ENCODE measurements at places on chromosomes 6 and 20. TPM values are rescaled to one million over a fixed set of nuclear protein-coding genes. Genes with fewer than 3 reads are reported as not detected.

DNA sequence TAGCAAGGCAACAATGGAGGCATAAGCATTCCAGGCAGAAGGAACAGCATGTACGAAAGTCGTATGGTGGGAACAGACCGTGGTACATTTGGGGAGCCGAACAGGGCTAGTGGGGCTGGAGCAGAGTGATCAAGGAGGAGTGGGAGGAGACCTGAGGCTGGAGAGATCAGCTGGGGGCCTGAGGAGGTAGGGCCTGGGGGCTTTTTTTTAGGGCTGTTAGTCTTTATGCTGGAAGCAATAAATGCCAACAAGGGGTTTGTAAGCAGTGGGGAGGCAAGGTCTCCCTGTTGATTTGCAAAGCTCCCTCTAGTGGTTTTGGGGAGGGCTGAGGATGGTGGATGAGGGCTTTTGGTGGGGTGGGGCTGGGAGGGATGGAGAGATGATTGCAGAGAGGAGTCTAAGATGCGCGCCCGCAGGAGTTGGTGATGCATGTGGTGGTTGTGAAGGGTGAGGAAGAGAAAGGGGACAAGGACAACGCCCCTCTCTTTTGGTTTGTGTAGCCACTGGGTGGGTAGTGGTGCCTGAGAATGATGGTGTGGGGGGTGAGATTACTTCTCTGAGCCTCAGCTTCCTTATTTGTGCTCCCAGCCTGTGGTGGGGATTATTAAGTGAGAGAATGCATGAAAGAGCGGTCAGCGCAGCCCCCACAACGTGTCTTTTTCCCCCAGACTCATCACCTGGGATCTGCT, 74.1 kb upstream of the TOX2 start:
- no peak overlapping the region for H3K27ac ChIP-seq
- H3K4me3 ChIP-seq, result no peak overlapping the region
- no peaks in the 10 kb centered on the region for H3K27me3 ChIP-seq
- H3K36me3 ChIP-seq, result no peaks in the 10 kb centered on the region
- H3K4me1 ChIP-seq, result peaks cover 24% of the 10 kb centered on the region

The PLN gene
- not detected for total RNA-seq

DNA sequence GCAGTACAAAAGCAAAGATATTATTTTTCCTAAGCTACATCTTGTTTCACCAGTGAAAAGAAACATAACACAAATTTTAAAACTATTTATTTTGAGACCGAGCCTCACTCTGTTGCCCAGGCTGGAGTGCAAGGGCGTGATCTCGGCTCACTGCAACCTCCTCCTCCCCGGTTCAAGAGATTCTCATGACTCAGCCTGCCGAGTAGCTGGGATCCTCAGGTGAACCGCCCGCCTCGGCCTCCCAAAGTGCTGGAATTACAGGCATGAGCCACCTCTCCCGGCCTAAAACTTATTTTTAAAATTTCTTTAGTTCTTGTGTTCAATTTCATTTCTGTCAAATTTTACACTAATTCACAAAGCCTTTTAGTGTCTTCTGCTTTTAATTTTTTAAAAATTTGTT, 5.9 kb downstream of the SRSF12 start:
- no peak overlapping the region for H3K4me3 ChIP-seq
- DNase-seq, result peak; percentile 10
- H3K27ac ChIP-seq, result no peak overlapping the region

The BRPF3 gene
- total RNA-seq, result 20.3 TPM

The TRIM15 gene
- total RNA-seq, result 6.5 TPM

DNA sequence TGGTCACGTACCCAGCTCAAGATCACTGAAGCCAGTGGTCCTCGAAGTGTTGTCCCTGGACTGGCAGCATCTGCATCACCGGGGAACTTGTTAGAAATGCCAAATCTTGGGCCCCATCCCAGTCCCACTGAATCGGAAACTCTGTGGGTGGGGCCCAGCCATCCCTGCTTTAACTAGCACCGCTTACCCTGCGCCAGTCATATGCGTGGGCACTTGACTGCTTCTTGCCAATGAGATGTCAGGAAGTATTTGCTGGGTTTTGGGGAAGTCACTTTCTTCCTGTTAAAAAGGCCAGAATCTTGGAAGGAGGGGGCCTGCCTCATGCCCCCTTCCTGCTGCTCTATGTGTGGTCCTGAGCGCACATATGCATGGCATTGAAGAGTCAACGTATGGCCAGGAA, 11.7 kb upstream of the SULF2 start:
- no peaks in the 10 kb centered on the region for H3K27me3 ChIP-seq
- no peak overlapping the region for H3K27ac ChIP-seq

DNA sequence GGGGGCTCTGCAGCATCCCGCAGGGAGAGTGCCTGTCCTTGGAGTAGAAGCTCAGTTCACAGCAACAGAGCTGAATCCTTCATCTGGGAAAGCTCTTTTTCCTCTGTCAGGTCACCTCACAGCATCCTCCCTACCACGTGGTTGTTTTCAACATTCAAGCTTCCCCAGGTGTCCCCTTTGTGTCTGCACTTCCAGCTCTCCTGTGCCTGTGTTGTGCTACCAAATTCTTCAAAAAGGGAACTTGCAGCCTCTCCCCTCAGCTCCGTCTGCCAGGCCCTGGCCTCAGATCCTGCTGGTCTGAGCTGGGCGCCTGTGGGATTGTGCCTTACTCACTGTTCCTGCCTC, 108.4 kb downstream of the FOXF2 start:
- no peak for DNase-seq
- H3K27me3 ChIP-seq, result no peaks in the 10 kb centered on the region
- H3K4me3 ChIP-seq, result no peak overlapping the region
- no peaks in the 10 kb centered on the region for H3K4me1 ChIP-seq

The CALHM4 gene
- not detected for total RNA-seq

DNA sequence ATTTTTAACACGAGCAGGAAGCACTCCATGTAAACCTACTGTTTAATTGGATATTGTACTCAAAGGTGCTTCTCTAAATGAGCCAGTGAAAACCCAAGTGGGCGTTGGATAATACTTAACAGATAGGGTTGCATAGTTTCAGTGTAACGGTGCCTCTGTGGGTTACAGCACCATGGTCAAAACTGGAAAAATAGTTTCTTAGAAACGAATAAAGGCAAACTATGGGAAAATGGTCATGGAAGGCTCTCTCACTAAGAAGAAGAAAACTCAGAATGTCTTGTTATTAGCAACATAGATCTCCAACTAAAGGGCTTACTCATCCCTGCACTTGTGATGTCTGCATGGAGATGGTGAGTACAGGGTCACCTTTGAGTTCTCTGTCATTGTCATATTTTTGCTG, 59.1 kb upstream of the NEDD9 start:
- H3K27ac ChIP-seq, result no peak overlapping the region
- no peaks in the 10 kb centered on the region for H3K4me1 ChIP-seq
- H3K4me3 ChIP-seq, result no peak overlapping the region
- no peaks in the 10 kb centered on the region for H3K36me3 ChIP-seq
- no peak for DNase-seq
- H3K27me3 ChIP-seq, result no peaks in the 10 kb centered on the region

The CFB gene
- 1.5 TPM for total RNA-seq

The KLC4 gene
- 16.2 TPM for total RNA-seq

- no peak overlapping the region for H3K4me3 ChIP-seq
- no peak overlapping the region for H3K27ac ChIP-seq
- no peaks in the 10 kb centered on the region for H3K27me3 ChIP-seq
Measured at GRCh38 chr6:7201732-7202541, 94.2 kb downstream of the RREB1 start.

DNA sequence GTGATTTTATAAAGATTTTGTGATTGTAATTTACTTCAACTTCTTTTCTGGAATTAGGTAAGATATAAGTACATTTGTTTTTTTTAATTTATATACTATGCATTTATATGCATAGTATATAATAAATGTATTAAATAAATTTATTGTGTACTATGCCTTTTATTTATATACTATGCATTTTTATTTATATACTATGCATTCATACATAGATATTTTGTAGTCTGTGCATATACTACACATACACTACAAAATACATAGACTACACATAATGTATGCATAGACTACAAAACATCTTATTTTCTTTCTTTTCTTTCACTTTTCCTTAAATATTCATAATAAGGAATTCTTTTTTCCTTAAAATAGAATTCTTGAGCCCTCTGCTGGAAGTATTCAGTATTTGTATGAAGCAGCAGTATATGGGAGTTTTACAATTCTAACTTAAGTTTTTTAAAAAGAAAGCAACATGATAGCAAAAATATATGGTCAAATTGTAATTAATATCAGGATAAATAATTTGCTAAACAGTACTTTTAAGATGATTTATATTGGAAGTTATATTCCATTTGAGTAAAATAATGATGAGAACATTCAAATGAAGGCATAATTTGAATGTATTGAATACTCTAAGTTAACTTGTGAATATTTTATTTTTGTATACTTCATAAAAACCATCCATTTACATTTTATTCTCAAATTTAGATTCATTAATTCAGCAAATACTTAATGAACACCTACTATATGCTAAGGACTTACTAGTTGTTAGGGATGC, 129.3 kb downstream of the KLHL32 start:
- no peaks in the 10 kb centered on the region for H3K4me1 ChIP-seq
- H3K36me3 ChIP-seq, result no peaks in the 10 kb centered on the region
- no peak overlapping the region for H3K27ac ChIP-seq
- H3K27me3 ChIP-seq, result 0 out of 2 replicates have a peak, but pooled peaks cover 4% of the 10 kb centered on the region

DNA sequence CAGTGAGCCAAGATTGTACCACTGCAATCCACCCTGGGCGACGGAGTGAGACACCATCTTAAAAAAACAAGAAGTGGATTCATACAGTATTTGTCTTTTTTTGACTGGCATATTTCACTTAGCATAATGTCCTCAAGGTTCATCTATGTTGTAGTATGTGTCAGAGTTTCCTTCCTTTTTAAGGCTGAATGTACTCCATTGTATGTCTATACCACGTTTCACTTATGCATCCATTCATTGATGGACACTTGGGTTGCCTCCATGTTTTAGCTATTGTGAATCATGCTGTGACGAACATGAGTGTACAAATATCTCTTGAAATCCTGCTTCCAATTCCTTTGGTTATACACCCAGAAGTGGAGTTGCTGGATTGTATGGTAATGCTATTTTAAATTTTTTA, 28.9 kb upstream of the FAM83D start:
- no peaks in the 10 kb centered on the region for H3K36me3 ChIP-seq
- peaks cover 5% of the 10 kb centered on the region for H3K4me1 ChIP-seq
- peaks cover 10% of the 10 kb centered on the region for H3K27me3 ChIP-seq
- no peak for DNase-seq

The CST2 gene
- total RNA-seq, result not detected

The F13A1 gene
- 0.34 TPM for total RNA-seq

DNA sequence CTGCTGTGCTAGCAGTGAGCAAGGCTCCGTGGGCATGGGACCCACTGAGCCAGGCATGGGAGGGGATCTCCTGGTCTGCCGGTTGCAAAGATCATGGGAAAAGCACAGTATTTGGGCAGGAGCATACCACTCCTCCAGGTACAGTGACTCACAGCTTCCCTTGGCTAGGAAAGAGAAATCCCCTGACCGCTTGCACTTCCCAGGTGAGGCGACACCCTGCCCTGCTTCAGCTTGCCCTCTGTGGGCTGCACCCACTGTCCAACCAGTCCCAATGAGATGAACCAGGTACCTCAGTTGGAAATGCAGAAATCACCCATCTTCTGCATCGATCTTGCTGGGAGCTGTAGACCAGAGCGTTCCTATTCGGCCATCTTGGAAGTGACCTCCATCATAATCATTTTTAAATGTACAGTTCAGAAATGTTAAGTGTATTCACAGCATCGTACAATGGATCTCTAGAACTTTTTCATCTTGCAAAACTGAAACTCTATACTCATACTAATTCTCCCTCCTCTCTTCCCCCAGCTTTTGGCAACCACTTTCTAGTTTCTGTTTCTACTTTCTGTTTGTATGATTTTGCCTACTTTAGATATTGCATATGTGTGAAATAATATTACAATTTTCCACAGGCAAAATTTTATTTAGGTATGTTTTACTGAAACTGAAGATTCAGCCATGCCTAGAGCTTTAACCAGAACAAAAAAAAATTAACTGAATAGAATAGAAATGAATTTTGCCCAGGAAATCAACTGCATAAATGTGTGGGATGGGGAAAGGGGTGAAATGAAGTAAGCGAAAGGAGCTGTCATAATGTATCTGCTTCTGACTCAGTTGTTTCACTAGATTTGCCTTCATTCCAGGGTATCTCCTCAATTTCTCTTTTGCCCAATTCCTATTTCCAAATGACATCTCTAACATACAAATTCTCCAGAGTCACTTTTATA, 100.0 kb downstream of the RWDD2A start:
- H3K27me3 ChIP-seq, result no peaks in the 10 kb centered on the region
- H3K36me3 ChIP-seq, result no peaks in the 10 kb centered on the region
- no peaks in the 10 kb centered on the region for H3K4me1 ChIP-seq
- no peak overlapping the region for H3K27ac ChIP-seq

DNA sequence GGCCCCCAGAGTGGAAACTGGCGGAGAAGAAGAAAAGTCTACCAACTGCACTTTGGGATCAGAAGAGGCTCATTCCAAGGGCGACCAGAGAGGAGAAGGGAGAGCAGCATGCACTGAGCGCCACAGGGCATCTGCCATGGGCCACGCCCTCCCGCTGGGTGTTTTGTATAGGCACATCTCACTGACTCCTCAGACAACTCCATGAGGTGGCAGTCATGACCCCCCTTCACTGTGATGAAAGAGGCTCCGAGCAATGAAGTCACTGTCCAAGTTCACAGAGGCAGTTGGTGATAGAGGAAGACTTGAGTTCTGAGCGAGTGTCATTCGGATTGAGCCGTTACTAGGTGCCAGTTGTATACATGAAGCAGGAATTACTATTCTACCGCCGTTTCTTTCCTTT, 15.4 kb downstream of the BPIFB1 start:
- DNase-seq, result no peak
- no peak overlapping the region for H3K27ac ChIP-seq
- H3K4me1 ChIP-seq, result peaks cover 2% of the 10 kb centered on the region
- H3K4me3 ChIP-seq, result no peak overlapping the region
- 0 out of 2 replicates have a peak, but pooled peaks cover 6% of the 10 kb centered on the region for H3K27me3 ChIP-seq
- no peaks in the 10 kb centered on the region for H3K36me3 ChIP-seq

The DACT2 gene
- not detected for total RNA-seq

DNA sequence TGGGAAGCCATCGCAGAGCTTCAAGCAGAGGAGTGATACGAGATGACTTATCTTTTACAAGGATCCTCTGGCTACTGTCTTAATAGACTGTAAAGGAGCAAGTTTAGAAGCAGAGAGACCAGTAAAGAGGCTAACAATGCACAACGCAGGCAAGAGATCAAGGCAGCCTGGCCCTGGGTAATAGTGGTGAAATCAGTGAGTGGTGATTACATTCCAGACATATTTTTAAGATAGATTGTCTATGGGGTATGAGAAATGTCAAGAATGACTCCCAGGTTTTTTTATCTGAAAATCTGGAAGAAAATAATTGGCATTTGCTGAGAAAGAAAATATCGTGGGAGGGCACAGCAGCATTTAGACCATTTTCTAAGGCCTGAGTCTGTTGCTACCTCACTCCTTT, 213.6 kb upstream of the HTR1E start:
- no peak overlapping the region for H3K4me3 ChIP-seq
- no peak overlapping the region for H3K27ac ChIP-seq
- no peaks in the 10 kb centered on the region for H3K4me1 ChIP-seq
- no peak for DNase-seq

The BMP2 gene
- total RNA-seq, result 0.15 TPM

The TNFRSF6B gene
- 147 TPM for total RNA-seq

The PTPRT gene
- total RNA-seq, result not detected

- H3K4me1 ChIP-seq, result peaks cover 10% of the 10 kb centered on the region
- H3K27me3 ChIP-seq, result no peaks in the 10 kb centered on the region
- H3K36me3 ChIP-seq, result peaks cover 4% of the 10 kb centered on the region
- DNase-seq, result no peak
- no peak overlapping the region for H3K4me3 ChIP-seq
Measured at GRCh38 chr20:37395921-37396415, 50.0 kb downstream of the SRC start.

Data from HCT116 (cell line).